NCI-H774 (cell line): ENCODE measurements at places on chromosomes 2 and 18.

DNA sequence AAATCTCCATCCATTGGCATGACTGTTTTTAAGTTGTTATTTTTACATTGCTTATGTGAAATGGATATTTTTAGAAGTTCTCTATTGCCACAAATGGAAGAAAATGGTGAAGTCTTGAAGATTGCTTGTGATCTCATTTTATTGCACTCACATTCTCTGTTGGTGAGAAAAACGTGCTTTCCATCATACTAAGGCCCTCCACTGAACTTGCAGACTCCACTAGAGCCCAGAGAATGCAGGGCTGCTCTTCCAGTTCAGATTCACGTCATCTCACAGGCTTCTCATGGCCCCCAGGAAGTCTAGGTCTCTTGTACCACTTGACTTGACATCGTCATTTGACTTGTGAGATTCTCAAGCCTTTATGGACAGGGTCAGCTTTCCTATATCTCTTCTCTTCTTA is 254.8 kb upstream of the COPS8 start:
- DNase-seq: no peak

DNA sequence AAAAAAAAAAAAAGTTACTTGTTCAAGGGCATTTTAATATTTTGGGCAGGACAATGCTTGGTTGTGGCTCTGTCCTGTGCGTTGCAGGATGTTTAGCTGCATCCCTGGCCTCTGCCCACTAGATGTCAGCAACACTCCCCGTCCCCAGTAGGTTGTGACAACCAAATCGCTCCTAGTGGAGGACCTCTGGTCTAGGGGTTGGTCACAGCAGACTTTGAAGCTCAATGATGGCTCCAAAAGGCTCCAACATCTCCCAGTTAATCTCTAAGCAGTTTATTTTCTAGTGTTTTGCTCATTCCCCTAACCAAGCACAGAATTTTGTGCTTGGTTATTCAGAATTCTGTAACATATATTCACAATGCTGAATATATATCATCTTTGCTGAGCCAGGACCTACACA is 67.0 kb downstream of the CHRNA1 start:
- DNase-seq: peak; percentile 57

- no peak for DNase-seq
These were observed 143.2 kb upstream of the RND3 start for GRCh38 chr2:150630587-150631235.

GRCh38 chr2:71801969-71802368 is 345.7 kb downstream of the CYP26B1 start:
- no peak for DNase-seq

GRCh38 chr2:119649364-119649917 is 29.6 kb upstream of the TMEM177 start:
- no peak for DNase-seq

DNA sequence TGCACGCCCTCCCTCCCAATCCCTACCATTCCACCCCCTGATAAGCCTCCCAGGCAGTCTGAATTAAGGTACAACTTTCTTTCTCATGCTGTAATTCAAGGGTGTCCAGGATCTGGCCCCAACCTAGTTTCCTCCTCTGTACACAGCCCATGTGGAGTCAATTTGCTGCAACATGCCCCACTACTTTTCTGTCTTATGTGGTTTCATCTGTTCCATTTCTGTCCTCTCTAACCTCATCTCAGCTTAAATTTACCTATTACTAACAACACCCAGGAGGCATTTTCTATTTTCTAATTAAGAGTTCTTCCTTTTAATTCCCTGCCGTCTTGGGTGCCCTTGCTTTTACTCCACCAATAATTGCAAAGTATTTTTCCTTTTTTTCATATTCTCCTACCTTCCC is 10.0 kb downstream of the PPP4R1 start:
- no peak for DNase-seq

DNA sequence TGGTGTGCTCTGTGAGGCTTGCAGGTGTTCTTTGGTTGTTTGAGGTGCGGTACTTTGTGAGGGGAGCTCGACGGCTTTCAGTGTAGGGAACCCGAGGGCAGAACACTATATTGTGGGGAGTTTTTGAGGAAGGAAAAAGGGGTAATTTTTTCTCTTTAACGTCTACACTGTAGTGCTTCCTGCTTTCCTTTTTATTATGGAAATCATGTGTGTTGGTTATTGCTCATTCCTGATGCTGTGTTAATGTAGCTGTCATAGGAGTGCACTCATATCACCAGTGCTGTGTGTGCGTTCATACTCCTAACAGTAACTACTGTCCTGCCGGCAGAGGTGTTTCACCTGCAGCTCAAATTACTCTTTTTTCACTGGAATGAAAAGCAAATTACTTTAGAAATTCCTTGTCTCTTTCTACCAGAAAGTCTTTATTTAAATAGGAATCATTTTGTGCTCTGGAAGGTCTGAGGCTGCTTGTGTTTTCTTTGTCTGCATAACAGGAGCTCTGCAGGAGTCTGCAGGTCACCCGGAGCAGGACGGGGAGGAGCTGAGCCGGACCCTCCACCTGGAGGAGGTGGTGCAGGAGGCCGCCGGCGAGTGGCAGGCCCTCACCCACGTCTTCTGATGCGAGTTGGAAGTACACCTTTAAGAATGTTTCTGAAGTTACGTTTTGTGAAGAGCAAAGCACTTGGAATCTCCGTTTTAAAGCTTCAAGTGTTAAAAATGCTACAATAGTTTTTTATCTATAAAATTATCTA is 145.5 kb downstream of the ZNF236 start:
- DNase-seq: no peak

- peak; percentile 24 for DNase-seq
These were observed 1.1 kb downstream of the HK2 start for GRCh38 chr2:74834792-74835755.

DNA sequence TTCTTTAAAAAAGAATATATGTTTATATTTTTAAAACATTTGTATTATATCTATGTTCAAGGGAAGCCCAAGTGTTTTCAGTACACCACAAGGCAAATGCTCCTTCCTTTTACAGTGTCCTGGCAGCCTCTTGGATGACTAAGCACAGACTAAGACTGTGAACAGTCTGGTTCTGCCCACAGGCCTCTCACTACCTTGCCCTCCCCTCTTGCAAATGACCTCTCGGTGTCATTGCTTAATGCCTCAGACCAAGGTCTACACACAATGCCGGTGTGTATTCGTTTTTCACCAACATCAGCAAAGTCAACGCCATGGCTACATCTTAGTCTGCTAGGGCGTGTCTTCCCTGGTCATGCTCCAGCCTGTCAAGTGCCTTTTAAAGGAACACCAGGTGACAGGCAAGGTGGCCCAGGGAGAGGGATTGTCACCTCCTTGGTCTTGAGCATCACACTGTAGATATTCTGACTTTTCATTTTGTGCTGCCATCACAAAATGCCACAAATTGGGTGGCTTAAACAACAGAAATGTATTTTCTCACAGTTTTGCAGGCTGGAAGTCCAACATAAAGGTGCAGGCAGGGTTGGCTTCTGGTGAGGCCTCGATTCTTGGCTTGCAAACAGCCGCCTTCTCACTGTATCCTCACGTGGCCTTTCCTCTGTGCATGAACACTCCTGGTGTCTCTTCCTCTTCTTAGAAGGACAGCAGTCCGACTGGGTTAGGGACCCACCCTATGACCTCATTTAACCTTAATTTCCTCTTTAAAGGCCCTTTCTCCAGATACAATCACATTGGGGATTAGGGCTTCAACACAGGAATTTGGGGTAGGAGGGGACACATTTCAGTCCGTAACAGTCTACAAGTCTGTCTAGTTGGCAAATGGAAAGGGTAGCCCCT is 266.5 kb downstream of the KLHL29 start:
- DNase-seq: no peak

DNA sequence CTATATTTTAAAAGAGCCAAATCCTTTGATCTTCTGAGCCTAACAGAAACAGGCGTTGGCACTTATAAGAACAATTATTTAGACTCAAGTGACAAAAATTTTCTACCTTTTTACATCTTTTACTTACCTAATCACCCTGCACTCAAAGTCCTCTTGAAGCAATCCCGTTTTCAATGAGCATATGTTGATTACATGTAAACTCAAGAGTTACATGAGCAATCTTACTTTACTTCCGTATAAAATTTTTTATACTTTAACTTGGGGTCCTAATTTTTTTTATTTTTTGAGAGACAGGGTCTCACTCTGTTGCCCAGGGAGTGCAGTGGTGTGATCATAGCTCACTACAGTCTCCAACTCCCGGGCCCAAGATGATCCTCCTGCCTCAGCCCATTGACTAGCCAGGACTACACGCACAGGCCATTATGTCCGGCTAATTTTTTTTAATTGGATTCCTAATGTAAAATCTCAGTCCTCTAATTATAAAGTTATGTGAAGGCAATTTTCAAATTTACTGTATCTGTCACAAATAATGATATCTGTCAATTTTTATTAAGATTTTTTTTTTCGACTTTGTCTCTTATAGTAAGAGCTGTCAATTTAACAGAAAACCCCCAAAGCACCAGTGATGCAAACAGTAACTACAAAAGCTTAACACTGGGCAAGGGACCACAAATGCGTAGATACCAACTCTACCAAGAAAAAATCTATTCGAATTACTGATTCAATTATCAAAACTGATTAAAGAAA is 19.1 kb upstream of the STPG4 start:
- DNase-seq: no peak

GRCh38 chr2:79580175-79580574 is 67.3 kb downstream of the CTNNA2 start:
- DNase-seq: no peak

- no peak for DNase-seq
These were observed 20.5 kb downstream of the SLC3A1 start for GRCh38 chr2:44295633-44296359.
